ENCODE measurements at places on chromosomes 1 and 21.

DNA sequence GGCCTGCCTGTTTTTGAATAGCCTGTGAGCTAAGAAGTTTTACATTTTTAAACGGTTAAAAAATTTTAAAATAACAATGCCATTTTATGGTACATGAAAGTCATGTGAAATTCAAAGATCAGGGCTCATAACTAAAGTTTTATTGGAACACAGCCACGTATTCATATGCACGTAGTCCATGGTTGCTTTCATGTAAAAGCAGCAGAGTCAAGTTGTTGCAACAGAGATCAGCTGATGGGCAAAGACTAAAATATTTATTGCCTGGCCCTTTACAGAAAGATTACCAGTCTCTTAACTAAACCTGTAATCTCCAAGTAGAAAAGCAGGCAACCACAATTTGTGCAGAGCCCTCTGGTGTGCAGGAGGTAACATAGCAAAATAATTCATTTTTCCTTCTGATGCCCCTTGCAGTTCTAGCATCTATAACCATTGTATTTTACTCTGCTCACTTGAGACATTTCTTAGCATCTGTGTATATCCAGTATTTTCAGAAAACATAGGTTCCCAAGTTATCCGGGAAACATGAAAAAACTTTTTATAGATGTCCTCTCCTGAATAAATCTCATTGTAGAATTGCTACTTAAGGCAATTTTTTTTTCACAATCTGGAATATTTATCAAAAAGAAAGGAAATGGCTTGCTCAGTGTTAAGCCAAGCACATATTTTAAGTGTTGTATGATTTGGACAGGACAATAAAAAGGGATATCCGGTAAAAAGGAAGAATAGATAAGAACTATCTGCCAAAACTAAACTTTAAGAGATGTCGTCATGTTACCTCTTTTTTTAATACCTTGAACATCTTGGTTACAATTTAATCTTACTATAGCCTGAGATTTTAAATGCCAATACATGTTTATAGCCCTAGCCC, 430.8 kb downstream of the PLPP3 start:
- DNase-seq, result no peak

DNA sequence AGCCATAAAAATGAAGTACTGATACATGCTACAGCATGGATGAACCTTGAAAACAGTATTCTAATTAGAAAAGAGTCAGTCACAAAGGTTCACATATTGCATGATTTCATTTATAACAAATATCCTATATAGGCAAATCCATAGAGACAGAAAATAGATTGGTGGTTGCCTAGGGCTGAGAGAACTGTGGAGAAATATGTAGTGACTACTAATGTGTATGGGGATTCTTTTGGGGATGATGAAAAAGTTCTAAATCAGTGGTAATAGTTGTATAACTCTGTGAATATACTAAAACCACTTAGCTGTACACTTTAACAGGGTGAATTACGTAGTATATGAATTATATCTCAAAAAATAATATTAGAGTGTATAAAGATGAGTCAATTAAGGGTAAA, 45.8 kb downstream of the RNF115 start:
- DNase-seq, result no peak

GRCh38 chr1:168933141-168933805, 173.2 kb upstream of the ATP1B1 start:
- DNase-seq, result no peak

GRCh38 chr1:55860326-55860725, 645.2 kb upstream of the USP24 start:
- no peak for DNase-seq
